ENCODE measurements at places on chromosomes 6 and 20.

GRCh38 chr20:37484331-37484730 is 36.7 kb upstream of the NNAT start:
- no peak for DNase-seq

- DNase-seq = no peak
These were observed 52.8 kb upstream of the BMP6 start for GRCh38 chr6:7673063-7673536.

- no peak for DNase-seq
These were observed 7.4 kb upstream of the ULBP3 start for GRCh38 chr6:150076196-150076893.

DNA sequence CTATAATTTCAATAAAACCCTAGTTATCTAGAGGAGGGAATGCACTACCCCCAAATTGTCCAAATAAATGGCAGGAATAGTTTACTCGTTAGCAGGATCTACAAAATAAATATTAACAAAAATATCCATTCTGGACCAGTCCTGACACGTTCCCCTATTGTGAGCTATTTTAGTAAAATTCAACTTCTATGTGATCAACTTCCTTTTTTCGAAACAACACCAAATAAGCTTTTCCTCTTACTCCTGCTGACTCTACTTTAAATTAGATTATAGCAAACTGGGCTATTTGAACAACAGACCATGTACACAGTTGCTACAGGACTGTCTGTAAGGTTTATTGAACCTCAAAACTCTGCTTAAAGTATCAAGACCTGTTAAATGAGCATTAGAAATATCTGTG is 154.3 kb downstream of the IPCEF1 start:
- DNase-seq = no peak

DNA sequence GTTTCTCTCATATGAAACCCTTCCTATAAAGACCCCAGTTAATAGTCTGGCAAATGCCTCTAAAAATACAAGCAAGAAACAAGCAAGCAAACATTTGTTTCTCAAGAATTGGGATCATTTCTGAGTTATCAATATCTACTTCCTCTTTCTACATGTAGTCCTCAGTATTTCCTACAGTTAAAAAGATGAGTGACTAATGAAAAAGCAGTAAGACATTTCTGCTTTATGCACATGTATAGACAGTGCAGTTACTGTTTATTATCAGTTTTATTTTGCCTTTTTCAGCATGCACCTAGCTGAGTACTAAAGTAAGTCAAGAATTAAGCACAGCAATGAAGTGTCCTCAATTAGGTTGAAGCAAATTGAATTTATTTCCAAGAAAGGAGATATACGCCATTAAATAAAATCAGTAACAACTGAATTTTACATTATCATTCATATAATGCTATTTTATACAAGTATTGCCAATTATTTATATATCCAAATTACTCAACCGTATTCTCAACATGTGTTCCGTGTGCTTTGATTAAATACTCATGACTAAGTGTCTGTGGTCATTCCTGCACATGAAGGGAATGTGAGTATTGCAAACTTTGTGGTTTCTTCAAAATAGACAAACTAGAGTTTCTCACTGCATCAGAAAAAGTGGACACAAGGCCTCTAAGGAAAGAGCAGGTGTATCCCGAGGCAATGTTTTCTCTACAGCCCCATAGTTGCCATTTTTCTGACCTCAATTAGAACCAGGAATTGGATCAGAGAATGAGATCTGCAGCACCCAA is 159.3 kb upstream of the MARCKS start:
- no peak for DNase-seq

DNA sequence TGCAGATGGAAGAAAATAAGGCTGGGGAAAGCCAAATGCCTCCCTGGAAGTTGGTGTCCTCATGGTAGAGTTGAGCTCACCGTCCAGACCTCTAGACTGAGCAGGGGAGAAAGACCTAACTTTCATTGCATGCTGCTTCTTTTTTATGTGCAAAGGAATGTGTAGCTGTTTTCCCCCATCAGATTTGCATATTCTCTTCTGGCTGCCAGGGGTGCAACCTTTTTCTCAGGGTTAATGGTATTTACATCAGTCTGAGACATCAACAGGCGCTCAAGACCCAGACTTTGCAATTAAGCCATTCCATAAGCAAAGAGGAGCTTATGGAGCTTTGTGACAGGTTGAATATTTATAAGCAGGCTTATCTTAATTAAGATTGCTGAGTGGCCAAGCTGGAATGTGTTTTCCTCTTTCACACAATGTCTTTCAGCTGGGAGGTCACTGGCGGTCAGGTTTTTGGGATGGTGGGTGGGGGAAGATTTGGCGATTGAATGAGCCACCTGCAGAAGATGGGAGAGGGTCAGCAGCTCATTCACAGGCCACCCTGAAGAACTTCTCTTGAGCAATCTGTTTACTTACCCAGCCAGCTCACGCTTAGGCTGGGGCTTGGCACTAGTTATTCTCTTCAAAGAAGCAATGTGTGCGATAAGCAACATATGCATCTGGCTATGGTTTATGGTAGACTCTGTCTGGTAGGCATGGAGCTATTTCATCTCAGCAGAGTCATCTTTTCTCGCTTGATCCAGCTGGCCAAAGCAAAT is 88.6 kb downstream of the SCP2D1 start:
- DNase-seq = no peak

GRCh38 chr6:15250187-15251168 is 4.6 kb downstream of the JARID2 start:
- no peak for DNase-seq
